ENCODE measurements at places on chromosomes 11 and 22.

DNA sequence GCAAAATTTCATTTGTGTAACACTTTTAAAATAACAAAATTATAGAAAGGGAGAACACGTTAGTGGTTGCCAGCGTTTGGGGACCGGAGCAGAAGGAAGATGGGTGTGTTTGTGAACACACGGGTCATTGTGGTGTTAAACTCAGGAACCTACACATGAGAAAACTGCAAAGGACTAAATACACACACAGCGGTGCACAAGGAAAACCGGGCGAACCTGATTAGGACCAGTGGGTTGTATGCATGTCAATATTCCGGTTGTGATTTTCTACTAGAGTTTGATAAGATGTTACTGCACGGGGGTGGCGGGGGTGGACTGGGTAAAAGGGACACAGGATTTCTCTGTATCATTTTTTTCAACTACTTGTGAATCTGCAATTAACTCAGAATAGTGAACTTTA, 351.2 kb downstream of the OPCML start:
- no peak for DNase-seq

- DNase-seq = peak; percentile 96
These were observed 627.3 kb upstream of the KIRREL3 start for GRCh38 chr11:127627629-127628457.

DNA sequence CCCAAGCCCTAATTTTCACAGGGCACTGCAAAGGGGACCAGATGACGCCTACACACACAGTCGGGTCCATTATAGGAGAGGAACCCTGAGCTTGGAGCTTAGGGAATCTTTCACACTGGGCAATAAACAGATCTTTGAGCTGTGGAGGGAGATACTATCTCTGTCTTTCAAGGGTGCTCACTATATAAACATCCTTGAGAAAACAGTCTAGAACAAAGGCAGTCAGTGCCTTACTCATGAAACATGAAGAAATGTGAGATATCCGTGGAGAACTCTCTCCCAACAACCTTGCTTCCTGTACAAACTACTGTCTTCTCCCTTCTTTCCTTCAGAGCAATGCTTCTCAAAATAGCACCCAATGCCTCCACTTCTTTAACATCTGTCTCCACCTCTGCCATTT, 109.0 kb upstream of the APOA1 start:
- no peak for DNase-seq

- DNase-seq = no peak
These were observed 202.7 kb downstream of the ARHGAP42 start for GRCh38 chr11:100889758-100890157.

DNA sequence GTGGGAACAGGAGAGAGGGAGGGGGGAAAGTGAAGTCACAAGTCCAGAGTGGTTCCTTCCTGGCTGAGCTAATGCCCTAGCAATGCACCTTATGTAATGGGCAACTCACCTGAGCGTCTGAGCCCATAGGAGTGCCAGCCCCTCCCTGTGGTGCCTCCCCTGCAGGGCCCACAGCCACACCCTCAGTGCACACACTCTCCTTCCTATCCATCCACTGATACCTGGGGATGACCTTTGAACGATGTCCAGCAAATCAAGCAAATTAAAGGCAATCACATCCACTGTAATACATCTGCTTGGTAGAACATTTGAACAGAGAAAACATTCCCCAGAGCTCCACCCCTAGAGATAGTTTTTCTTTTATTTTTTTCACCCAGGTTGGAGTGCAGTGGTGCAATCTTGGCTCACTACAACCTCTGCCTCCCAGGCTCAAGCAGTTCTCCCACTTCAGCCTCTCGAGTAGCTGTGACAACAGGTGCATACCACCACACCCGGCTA, 19.6 kb upstream of the MICAL2 start:
- DNase-seq = no peak

- DNase-seq = no peak
These were observed 62.7 kb downstream of the LIF start for GRCh38 chr22:30183861-30184278.

DNA sequence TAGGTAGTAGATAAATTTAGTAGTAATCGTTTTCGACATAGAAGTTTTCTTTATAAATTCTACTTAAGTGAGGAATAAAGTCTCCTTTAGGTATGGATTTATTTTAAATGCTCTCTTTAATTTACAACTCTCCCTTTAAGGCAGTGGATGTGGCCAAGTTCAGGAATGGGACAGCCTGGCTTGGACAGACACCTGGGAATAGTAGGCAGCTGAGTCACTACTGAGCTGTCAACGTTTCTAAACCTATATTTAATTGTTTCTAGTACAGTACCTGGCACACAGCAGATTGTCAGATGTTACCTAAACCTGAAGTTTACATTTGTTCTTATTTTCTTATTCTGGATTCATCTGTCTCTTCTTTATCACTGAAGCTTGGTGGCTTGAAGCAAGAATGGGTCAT, 85.1 kb downstream of the DEPDC5 start:
- no peak for DNase-seq

- no peak for DNase-seq
These were observed 112.9 kb downstream of the DSCAML1 start for GRCh38 chr11:117684111-117684510.

DNA sequence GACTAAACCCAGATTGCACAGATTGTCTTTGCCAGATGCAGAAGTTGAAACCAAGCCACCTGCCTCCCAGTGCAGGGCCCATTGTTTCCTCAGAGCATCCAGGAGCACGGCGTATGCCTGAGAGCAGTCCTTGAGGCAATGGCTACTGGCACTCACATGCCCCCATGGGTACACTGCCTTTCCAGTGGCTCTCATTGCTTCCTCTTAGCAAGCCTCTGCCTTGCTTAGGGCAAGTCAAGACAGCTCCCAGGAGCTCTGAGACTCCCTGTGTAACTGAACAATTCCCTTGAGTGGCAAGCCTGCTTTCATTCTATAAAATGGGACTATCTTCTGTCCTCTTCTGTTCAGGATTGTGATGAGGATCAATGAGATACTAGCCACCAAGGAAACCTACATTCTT, 4.1 kb downstream of the SYTL2 start:
- DNase-seq = no peak

GRCh38 chr22:41989246-41989645, 9.3 kb upstream of the WBP2NL start:
- no peak for DNase-seq

- DNase-seq = no peak
These were observed 107.9 kb downstream of the NAT10 start for GRCh38 chr11:34213366-34213765.

- no peak for DNase-seq
These were observed 6.4 kb downstream of the PPIL2 start for GRCh38 chr22:21672107-21672629.

DNA sequence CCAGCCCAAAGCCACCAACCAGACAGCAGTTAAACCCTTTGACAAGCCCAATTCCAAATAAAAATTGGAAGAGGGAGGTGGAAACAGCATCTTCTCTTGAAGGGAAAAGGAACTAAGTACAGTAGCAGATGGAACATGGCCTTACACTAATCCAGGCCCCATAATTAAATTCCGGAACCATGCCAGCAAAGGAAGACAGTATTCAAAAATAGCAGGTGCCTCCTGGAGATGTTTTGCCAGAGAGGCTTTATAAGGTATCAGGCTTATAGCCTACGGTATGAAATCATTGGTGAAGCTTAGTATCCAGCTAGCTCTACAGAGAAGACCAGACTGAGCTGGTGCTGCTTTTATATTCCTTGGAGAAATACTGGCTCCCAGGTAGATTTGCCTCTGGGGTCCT, 344.1 kb upstream of the API5 start:
- no peak for DNase-seq

DNA sequence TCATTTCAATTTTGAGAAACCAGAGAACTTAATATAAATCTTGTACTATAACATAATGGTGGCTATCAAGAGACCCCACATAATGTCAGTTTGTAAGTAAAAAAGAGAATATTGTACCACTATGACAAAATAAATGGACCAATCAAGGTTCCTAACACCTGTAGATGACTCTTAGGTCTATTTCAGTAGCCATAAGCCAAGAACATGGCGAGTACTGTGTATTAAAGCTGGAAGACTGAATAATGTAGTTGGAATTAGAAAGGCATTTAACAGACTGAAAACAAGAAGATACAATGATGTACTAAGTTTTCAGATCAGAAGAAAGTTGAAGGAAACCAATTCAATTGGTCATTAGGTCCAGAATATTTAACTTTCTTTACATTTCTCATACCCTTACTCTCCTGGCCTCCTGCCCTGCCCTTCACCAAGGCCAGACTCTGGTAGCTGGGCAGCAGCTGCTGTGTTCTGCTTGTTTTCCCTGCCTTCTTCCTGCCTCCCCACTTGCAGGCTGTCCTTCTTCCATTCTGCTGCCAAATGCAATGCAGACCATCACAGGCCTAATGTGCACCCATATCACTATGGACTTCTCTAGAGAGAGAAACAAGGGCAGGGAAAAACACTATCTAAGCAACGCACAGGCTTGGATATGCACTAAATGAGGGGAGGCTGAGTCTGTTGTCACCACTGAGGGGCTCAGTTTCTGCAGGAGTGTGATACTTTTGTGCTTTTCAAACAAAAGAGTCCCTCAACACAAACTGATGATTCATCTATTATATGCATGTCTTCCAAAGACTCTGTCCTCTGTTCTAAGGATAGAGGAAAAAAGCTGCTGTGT, 60.1 kb downstream of the RAB30 start:
- no peak for DNase-seq

DNA sequence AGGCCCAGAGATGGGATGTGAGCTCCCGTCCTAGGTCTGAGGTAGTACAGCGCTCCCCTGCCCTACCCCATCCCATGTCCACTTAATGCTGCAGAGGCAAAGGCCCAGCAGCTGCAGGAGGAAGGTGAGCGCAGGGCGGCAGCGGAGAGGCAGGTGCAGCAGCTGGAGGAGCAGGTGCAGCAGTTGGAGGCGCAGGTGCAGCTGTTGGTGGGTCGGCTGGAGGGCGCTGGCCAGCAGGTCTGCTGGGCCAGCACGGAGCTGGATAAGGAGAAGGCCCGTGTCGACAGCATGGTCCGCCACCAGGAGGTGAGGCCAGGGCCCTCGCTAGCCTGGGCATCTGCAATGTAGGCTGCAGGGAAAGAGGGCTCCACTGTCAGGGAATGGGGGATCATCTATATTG, 15.2 kb downstream of the CCDC157 start:
- DNase-seq = no peak

DNA sequence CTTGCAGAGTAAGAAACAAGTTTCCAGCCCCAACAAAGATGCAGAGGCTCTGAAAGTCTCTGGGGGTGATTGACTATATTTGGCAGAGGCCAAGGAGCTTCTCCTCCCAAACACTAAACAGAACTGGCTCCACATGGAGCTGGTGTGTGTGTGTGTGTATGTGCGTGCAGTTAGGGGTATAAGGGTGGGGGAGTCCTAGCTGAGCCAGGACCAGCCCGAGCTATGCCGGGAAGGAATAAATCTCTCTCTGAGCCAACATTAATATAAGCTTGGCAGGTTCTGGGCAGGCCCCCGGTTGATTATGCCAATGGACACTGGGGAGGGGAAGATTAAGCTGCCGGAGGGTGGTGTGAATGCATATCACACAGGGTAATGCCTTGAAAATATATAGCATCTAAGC, 324.2 kb downstream of the MIAT start:
- no peak for DNase-seq

GRCh38 chr11:107493117-107493516, 35.5 kb upstream of the CWF19L2 start:
- DNase-seq = no peak

DNA sequence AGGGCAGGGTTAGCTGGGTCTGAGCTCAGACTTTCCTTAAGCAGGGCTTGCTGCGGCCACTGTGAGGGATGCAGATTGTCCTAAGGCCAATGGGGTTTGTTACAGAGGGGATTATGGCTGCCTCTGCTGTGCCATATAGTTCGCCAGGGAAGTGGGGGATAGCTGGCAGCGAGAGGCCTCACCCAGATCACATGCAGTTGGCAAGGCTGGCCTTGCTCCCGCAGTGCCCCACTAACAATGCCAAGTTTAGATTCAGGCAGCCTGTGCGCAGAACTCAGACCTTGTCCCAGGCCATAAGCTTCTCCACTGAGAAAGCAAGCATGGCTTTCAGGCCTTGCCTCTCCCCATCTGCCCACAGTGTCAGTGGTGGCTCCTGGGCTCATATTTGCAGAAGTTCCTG, 4.7 kb upstream of the APOL2 start:
- no peak for DNase-seq

GRCh38 chr22:50477923-50478322, 3.1 kb upstream of the SBF1 start:
- no peak for DNase-seq

DNA sequence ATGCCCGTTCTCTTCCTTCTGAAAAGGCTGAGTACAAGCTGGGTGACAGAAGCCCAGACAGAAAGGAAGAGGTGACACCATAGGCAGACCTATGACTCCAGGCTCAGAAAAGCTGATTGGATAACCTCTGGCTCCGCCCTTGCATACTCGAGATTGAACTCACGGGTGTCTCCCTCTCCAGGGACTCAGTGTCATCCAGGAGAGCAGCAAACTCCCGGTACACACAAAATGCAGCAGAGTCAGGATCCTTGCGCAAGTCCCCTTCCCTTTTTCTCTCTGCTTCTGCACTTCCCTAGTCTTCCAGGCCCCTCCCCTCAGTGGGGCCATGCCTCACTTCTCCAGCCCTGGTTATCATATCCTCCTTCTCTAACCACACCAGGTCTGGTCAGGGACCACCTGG, 9.8 kb downstream of the SCN4B start:
- no peak for DNase-seq

Data from NCI-H2081 treated with DMSO at 0.1 percent for 48 hours (cell line).